ENCODE measurements at places on chromosomes 3 and 15.

- DNase-seq = no peak
Observed at GRCh38 chr3:150264561-150265279, 143.4 kb upstream of the TSC22D2 start.

DNA sequence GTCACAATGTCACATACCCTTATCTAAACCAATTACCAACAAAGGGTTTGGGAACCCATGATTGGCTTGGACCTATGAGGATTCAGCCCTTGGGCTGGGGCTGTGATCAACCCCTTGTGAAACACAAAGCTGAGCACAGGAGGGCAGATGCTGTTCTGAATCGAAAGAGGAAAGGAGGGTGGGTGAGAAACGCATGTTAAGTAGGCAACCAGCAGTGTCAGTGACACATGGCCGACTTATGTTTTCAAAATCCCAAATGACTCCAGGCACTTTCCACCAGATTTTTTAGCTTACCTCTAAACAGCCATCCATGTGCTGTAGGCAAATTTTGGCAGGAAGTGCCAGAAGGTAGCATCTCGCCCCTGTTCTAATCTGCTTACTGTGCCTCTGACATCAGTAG, 34.1 kb upstream of the KLHL25 start:
- DNase-seq = no peak

- no peak for DNase-seq
Observed at GRCh38 chr15:76993114-76993725, 1.7 kb upstream of the PSTPIP1 start.

GRCh38 chr3:24101676-24102168, 156.6 kb downstream of the NR1D2 start:
- peak; percentile 54 for DNase-seq

DNA sequence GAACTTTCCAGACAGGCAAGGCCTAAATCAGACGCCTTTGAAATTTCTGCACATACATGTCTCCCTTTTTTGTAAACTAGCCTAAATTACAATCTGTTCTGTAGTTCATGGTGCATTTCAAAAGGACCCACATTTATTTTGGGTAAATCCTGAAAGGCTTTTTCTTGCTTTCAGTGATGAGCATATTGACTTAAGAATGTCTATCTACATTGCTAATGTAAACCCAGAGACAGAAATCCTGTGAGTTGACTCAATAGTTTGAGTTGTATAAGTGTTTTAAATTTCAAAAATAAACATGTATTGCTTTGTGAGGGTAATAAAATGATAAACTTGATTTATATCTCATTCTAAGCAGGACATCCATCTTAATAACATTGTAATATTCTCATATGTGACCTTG, 977.0 kb upstream of the NR2F2 start:
- DNase-seq = no peak

DNA sequence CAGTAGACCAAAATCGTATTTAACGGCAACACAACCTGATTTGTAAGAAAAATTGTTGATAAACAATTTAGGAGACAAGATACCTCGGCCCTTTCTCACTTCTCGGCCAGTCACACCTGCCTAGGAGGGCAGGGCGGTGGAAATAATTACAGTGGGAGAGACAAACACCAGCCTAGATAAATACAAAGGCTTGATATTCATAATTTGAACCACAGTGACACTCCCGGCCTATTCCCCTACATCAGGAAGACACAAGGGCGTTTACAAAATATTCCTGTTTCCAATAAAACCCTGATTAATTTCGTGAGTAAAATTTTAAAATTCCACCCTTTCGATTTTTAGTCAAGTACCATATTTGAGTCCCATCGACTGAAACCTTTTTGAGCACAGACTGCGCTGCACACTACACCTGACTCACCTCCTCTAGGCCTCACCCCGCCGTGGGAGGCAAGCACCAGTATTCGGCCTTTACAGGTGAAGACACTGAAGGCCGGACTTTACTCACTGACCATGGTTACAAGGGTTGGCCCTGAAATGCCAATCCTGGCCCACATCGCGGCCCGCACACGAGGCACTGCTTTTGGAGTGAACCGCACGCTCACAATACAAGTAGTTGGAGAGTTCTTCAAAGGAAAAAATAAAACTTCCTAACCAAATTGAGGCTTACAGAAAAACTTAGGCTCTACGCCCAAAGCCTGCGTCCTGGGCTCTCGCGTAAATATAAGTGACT, 794 bp downstream of the ARPP19 start:
- peak; percentile 72 for DNase-seq

GRCh38 chr3:120160050-120160449, 65.8 kb upstream of the GSK3B start:
- DNase-seq = peak; percentile 99

GRCh38 chr3:59472541-59472940, 422.7 kb upstream of the CFAP20DC start:
- DNase-seq = no peak

DNA sequence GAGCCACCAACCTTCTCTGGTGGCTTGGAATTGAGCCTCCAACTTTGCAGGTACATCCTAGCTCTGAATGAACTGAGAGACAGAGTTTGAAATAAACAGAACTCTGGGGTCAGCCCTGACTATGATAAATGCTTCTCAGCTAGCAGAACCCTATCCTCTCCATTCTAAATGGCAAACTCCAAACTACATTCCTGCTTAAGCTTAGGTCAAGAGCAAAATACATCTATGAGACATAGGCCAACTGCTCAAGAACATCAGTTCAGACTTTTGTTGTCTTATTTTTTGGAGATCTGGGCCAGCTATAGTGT, 1.5 kb upstream of the SH3BP5 start:
- no peak for DNase-seq

- DNase-seq = no peak
Observed at GRCh38 chr15:58285212-58285920, 146.4 kb upstream of the LIPC start.

GRCh38 chr3:126720596-126720995, 16.6 kb downstream of the CHCHD6 start:
- no peak for DNase-seq

GRCh38 chr3:95352471-95352870, 1289.6 kb downstream of the NSUN3 start:
- no peak for DNase-seq

DNA sequence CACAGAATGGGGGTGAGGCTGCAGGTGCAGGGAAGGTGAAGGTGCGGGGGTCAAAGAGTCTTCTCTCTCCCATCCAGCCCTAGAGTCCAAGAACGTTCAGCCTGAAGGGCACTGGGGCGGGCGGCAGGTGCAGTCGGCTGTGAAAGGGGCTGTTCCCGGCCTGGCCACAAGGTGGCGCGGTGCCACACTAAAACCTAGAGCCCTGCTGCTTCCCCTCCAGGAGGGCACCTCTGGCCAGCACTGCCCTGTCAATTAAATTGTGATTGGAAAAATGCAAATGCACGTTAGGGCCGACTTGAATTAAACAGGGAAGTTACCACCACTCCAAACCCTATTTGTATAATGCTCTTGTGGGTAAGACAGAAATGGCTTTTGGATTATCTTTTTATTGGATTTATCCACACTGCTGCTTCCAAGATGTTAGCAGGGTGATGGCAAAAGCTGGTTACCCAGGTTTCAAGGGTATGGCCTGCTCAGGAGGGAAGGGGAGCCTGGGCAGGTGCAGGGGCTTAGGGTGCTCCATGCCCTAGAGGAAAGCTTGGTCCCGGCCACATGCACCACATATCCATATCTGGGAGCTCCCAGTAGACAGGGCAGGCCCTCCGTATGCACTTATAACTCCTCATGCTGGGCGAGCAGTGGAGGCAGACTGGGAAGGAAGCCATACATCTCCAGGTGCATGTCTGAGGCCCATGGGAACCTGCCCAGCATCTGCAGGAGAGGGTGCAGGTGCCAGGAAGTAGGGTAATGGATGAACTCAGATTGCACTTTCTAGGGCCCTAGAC, 119.8 kb downstream of the ADCY5 start:
- DNase-seq = peak; percentile 32

DNA sequence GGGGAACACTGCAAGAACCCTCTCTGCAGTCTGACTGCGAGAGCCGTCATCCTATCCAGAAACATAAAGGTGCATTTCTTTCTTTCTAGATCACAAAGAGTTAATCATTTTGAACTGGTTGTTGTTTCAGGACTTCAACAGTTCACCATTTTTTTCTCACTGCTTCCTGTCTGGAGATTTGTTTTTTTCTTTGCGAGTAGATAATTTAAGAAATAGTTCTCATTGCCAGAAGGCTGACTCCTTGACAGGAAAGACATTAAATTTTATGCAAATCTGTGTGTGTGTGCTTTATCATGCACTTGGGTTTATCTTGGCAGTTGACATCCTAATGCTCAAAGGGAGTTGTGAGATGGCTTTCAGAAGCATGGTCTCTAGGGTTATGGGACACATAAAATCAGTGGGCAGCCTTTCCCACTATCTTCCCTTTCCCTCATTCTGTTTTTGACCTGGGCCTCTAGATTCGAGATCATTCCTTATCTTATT, 123.5 kb upstream of the TBL1XR1 start:
- DNase-seq = no peak

- peak; percentile 11 for DNase-seq
Observed at GRCh38 chr3:111336511-111336910, 205.5 kb upstream of the CD96 start.

DNA sequence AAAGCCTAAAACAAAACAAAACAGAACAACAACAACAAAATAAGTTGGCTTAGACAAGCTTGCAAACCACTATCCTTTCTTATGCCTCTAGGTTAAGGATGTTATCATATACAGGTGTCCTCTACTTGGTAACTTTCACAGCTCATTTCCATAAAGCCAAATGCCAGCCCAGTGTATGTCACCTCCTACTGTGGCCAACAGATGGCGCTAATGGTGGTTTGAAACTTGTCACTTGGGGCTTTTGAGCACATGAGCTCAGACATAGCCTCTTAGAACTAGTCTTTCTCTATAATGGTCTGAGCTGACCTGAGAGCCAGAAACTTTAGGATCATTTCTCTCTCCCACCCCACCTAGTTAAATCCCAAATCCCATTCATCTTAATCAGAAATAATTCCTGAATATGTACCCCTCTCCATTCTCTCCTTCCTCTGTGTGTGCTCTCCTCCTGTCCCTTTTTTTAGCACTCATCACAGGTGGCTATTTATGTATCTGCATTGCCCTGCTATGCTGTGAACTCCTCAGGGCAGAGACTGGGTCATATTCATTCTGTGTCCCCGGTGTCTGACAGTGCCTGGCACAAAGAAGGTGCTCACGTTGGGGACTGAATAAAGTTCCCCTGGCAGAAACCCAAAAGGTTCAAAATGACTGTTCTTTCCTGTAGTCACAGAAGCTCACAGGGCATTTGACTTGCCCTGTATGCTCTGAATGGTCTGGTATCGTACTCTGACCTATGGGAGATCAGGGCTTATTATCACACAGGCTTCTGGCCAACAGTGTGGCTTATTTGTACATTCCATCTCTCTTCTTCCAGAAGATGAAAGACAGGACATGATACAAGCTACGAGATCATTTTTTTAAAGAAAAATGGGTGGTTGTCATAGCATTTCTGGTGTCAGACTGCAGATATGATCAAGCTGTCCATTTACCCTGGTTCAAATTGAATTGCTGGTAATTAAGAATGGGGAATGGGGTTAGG, 319.3 kb upstream of the AZI2 start:
- DNase-seq = peak; percentile 50
